ENCODE measurements at places on chromosomes 4 and X. TPM values are rescaled to one million over a fixed set of nuclear protein-coding genes. Genes with fewer than 3 reads are reported as not detected.

Gene RBMXL3
- total RNA-seq, result not detected

DNA sequence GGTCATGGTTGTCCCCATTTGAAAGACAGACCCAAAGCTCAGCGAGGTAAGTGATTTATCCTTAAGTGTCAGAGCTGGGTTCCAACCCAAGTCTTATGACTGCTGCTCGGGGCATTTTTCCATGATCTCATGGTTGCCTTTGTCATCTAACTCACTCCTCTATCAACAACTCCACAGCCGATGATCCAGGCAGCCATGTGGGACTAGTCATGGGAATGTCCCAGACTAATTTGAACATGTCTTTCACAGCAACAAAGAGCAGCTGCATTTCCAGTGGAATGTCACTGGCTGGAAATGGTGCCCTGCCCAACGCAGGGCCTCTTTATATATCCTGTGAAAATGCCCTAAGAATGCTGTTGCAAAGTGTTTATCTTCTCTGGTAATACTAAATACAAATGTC, 284.8 kb upstream of the PPARGC1A start:
- DNase-seq, result no peak

Gene PAK3
- total RNA-seq, result 0.07 TPM

Gene SUPT20HL1
- not detected for total RNA-seq

Gene GPC3
- 0.63 TPM for total RNA-seq

- no peak for DNase-seq
Measured at GRCh38 chrX:9690046-9690445, 75.6 kb downstream of the GPR143 start.

DNA sequence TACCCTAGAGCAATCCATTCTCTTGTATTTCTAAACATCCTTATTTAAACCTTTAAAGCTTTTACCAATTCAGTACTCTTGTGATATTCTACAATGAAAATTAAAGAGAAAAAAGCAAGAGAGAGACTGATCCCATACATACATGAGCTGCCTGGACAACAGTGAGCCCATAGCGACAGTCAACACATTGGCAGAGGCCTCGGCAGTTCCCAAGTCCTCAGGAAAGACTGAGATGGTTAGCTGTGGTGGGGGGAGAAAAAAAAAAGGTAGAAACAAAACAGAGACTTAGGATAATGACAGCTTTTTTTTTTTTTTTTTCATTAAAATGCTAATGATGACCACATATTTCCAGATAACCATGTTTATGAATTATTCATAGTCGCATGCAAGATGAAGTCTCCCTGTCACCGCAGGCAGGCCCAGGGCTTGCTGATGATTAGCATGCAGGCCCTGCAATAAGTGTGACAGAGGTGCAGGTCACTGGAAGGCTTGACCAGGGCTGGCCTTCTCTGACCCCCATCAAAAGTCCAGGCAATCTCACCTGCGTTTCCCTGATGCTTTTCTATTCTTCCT, 148.8 kb downstream of the APBB2 start:
- DNase-seq, result no peak

GRCh38 chr4:129788486-129788885, 692.5 kb downstream of the C4orf33 start:
- no peak for DNase-seq

Gene DMD
- 0.49 TPM for total RNA-seq

DNA sequence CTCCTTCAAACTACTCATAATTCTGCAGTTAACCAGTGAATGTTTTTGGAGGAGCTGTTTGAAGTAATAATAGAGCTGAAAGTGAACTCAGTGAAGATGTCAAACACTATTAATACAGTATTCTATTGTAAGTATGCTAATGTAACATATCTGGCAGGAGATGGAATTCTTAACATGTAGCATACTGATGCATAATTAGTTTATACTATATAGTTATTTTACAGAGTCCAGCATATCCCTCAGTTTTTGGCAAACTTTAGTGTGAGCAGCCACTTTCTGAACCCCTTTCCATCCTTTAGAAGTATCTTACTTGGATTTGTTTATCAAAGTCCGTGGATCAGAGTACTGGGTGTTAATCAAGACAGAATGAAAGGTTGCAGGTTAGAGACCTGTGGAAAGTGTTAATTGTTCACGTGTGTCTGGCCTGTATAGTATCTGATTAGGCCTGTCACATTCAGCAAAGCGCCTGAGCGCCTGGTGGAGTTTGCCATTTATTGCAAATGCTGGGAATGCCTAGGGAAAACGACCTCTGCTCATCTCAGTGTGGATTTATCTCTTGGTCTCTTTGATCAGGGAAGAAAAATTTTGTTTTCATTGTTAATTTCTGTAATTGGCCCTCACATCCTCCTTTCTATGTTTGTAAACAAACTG, 251.7 kb upstream of the MAD2L1 start:
- no peak for DNase-seq

DNA sequence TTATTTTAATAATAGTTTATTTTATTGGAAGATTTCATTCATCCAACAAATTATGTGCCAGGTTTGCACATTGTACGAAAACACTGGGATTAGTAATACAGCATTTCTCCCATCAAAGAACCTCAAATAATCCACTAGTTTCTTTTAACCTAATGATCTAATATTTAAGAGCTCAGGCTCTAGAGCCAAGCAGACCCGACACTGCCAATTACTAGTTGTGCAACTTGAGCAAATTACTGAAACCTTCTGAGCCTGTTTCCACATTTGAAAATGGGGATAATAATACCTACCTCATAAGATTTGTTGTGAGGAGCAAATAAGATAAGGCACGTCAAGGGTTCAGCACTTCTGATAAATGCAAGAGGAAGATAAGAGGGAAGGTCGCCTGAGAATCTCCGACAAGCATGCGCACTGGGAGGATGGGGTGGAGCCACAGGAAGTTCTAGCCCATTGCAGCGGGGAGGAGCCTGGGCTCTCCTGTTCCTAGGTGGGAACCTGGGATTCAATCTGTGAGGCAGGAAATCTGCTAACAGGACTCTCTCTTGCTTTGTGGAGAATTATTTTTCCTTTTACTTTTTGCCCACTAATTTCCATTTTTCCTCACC, 141.5 kb upstream of the SMAD1 start:
- DNase-seq, result no peak

DNA sequence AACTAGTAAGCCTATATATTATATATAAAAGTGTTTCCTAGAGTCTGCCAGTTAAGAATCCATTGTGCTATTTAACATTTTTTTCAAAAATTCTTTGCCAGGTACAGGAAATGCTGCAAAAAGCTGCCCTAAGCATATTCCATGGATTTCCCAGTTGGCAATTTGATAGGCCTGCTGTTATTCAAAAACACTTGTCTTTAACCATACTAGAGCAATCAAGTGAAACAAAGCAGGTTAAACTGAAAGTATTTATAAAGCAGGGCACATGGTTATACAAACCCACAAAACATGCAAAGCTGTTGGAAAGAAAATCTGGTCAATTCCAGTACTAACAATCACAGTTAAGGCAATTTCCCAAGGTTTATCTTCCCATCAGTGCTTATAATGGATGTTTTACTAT, 159.9 kb downstream of the UNC5C start:
- no peak for DNase-seq

DNA sequence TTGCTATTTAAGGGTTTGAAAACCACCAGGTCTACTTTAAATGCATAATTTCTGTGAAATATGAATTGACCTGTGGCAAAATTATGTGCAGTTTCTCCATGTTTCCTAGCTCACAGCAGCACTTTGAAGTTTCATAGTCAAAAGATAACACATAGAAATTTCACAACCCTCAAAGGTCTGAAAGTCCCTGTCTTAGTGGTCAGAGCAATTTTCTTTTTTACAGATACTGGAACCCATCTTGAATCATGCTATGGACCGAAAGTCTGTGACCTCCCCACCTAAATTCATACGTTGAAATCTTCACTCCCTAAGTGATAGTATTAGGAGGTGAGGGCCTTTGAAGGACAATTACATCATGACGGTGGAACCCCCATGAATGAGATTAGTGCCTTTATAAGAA, 240.4 kb upstream of the BMP3 start:
- no peak for DNase-seq

DNA sequence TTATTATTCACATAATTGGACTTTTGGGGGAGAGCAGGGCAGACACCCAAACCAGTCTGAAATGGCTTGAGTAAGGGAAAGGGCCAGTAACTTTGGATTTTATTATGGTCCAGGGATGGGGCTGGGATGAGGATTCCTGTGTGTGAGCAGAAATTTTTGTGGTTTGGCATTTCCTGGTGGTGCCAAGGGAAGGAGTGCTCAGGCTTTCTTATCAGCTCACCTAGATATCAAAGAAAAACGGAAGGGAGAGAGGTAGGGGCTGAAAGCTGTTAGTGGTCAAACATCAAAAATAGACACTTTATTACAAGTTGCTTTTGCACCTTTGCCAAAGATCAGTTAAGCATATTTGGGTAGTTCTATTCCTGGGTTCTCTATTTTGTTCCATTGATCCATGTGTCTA, 128.5 kb upstream of the DIPK2B start:
- DNase-seq, result no peak

GRCh38 chr4:53545273-53545672, 46.0 kb downstream of the LNX1 start:
- DNase-seq, result no peak

GRCh38 chr4:7390906-7391636, 43.7 kb downstream of the PSAPL1 start:
- DNase-seq, result no peak

DNA sequence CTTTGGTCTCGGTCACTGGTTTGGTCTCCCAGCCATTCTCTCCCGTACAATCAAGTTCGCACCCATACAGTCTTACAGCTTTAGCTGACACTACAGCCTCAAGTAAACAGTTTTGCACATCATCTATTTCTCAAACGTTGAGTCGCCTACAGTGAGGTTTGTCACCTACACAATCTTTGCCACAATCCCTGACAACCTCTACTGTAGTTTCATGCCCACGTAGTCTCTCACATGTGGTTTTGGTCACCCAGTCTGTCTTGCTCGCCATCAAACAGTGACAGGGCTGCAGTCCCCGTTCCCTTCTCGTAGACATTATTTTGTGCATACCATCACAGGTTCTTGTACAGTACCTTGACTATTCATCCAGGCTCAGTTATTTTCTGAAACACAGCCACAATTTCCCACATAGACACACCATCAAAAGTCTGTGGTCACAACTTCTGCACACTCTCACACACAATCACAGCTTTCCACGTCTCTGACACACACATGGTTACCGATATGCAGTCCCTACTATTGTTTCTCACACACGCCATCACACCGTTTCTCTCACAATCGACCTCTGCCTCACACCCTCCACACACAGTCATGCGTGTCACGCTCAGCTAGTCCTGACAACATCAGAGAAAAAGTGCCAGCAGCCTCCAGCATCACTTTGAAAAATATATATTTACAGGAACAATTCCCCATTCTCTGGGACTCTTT, 5.3 kb upstream of the CFP start:
- DNase-seq, result peak; percentile 60

Gene ETNPPL
- total RNA-seq, result not detected

Measured in activated CD8-positive, alpha-beta T cell treated with anti-CD3 and anti-CD28 coated beads for 36 hours (primary cell).